ENCODE measurements at places on chromosomes 1 and 21.
A peak's percentile ranks its signal among the peaks of the same experiment; 100 is the strongest.

DNA sequence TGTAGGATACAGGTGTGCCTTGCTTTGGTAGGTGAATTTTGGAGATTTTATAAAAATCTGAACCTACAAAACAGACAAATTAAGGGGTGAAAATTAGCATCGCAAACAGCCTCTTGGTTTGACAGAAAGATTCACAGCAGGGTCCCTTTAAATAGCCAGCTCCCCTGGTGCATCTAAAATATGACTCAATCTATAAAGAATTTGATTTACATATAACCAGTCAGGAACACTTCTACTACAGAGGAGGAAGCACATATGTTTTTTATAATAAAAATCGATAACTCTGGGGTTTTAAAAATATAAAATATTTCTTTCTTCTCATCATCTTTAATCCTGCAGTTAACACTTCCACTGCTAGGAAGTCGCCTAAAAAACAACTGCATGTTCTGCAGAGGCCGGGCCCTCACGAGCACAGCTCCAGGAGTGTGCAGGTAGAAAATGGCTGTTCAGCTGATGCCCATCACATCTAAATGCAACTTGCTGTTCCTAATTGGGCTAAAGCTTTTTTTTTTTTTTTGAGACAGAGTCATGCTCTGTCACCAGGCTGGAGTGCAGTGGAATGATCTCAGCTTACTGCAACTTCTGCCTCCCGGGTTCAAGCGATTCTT, 203.4 kb downstream of the HS2ST1 start:
- DNase-seq, result no peak

GRCh38 chr1:63595435-63595834, 2.2 kb downstream of the PGM1 start:
- no peak for DNase-seq

DNA sequence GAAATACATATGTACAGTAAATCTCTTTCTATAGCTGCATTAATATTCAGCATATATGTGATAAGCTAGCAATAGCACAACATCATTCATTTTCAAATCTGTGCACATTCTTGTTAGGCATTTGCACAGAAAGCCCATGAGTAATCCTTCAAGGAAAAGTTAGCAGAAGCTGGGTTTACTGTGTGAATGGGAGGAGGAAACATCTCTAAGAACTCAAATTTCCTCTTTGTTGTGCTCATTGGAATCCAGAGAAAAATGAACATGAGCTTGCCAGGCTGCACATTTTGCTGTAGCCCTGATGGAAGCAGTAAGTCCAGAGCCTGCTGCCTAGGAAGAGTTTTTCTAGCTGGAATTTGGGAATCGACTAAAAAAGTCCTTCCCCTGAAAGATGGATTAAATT, 214.2 kb upstream of the FOXD3 start:
- no peak for DNase-seq

- DNase-seq, result no peak
Observed at GRCh38 chr21:27047658-27048314, 80.9 kb upstream of the ADAMTS5 start.

GRCh38 chr1:153386500-153386901, 4.4 kb downstream of the S100A8 start:
- DNase-seq, result no peak

DNA sequence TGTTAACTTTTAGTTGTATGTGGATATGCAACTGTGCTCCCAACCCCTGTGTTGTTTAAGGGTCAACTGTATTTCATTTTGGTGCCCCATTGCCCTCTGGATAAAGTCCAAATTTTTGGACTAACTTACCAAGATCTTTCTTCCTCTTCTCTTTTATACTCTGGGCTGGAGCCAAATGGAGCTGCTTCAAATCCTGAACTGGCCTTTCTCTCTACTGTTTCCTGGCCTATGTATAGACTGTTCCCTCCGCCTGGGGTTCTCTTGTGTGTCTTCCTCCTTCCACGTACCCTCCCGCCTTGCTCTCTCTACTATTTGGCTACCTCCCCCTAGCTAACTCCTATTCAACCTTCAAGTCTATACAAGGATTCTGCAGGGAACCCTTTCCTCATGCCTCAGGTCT, 8.4 kb upstream of the CDC14A start:
- DNase-seq, result no peak

GRCh38 chr1:85604298-85604997, 23.9 kb downstream of the CCN1 start:
- DNase-seq, result no peak

GRCh38 chr1:1314237-1314586, 5.8 kb downstream of the PUSL1 start:
- DNase-seq, result no peak

DNA sequence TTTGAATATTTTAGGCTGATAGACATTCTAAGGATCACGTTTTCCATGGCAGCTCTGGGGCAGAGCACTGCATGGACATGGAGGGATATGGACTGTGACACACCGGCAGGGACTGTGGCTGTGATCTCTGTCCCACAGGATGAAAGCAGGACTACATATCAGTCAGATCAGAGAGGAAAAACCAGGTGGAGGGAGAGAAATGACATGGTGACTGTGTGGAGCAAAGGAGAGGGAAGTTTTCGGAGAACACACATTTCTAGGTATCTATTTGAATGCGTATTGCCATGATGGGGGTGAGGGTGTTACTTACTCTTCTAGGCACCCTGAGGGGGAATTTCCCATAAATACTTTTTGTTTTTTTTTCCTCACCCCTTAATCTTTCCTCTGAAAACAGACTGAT, 3.2 kb upstream of the CD1C start:
- no peak for DNase-seq

GRCh38 chr1:57986432-57986831, 560.1 kb downstream of the OMA1 start:
- DNase-seq, result no peak

- DNase-seq, result no peak
Observed at GRCh38 chr1:204709960-204710912, 24.7 kb upstream of the LRRN2 start.

DNA sequence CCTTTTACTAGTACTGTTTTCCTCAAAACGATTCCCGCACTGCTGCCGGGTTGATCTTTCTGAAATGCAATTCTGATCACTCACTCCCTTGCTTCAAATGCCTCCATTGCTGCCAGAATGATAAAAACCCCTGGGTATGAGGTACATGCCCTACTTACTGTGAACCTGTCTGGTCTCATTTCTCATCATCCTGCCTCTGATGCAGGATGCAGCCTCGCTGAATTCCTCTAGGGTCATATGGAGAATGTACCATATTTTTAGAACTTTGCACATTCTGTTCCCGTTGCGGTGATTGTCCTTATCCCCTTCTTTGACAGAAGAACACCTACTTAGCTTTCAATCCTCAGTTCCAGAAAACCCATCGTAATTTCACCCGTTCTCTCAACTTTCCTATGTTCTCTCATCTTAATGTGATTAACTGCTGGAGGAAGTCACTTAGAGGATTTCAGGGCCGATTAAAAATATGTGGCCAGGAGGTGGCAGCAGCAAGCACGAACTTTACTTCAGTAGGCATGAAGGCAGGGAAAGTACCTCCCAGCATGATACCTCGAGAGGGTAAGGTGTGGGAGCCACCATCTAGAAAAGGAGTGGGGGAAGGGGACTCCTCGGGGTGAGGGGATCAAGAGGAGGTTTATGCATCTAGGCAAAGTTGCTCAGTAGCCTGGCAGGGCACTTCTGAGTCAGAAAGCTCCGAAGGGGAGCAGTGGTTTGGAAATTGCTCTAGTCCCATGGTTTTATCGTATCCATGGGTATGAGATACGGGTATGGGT, 361.5 kb upstream of the ZP4 start:
- peak; percentile 46 for DNase-seq

DNA sequence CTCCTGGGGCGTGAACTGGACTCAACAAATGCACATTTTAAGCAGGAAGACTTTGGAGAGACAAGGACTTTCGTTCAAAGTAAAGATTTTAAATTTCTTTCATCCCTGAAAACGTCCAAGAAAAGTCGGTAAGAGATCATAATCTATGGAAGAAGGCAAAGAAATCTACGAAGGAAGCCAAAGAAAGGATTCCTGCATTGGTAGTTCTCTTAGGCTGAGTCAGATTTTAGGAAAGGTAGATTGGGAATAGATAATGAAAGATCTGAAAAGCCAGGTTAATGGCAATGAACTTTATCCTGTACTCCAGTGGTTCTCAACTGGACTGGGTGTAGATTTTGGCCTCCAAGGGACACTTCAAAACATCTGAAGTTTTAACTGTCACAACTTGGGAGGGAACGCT, 2.4 kb downstream of the IFT25 start:
- no peak for DNase-seq

DNA sequence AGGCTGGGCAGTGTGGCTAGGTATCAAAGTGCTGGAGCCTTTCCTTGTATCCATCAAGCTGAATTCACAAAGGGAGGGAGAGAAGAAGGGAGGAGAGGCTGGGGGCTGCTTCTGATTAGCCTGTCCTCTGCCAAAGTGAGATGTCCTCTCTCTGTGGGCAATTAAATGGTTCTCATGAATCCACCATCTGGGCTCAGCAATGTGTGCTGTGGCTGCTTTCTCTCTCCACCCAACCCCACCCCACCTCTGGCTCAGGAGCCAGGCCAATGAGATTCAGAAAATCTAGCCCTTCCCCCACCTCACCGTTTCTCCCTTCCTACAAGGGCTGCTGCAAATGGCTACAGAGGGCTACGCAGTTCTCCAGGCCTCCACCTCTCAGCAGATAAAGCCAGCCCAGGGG, 154.6 kb downstream of the TENT5C start:
- DNase-seq, result no peak

DNA sequence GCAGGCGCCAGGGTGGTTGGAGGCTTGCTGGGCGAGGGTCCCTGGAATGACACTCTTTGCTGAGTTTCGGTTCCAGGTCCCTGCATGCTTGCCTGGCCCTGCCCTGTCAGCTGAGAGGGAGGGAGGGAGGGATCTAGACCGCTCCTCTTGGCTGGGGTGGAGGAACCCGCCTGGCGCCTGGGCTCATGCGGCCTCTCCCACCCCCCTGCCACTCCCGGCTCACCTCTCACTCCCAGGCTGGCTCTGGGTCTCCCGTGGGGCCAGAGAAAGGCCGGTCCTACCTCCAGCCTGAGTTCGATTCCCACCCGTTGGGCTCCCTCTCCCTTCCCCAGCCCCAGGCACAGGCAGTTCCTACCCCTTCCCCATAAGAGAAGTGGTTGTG, 19.0 kb upstream of the IFNLR1 start:
- DNase-seq, result no peak

- DNase-seq, result no peak
Observed at GRCh38 chr1:180581635-180582039, 22.9 kb downstream of the OVAAL start.

- no peak for DNase-seq
Observed at GRCh38 chr21:41681348-41681801, 85.5 kb downstream of the RIPK4 start.

DNA sequence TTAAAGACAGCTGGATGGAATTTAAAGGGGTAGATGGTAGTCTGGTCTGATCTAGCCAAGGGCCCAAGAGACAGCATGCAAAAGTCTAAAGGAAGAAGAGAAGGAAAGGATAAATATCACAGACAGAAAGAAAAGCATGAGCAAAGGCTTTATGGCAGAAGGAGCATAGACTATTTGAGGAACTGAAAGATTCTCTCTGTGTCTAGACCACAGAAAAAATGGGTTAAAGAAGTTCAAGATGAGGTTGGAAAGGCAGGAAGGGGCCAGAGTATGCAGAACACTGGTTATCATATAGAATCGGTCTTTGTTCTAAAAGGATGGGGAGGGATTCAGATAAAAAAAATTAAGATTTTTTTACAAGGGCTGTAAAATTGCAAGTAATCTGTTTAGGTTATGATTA, 136.8 kb upstream of the SGIP1 start:
- DNase-seq, result no peak

- DNase-seq, result no peak
Observed at GRCh38 chr1:119882132-119883049, 13.9 kb downstream of the ADAM30 start.

DNA sequence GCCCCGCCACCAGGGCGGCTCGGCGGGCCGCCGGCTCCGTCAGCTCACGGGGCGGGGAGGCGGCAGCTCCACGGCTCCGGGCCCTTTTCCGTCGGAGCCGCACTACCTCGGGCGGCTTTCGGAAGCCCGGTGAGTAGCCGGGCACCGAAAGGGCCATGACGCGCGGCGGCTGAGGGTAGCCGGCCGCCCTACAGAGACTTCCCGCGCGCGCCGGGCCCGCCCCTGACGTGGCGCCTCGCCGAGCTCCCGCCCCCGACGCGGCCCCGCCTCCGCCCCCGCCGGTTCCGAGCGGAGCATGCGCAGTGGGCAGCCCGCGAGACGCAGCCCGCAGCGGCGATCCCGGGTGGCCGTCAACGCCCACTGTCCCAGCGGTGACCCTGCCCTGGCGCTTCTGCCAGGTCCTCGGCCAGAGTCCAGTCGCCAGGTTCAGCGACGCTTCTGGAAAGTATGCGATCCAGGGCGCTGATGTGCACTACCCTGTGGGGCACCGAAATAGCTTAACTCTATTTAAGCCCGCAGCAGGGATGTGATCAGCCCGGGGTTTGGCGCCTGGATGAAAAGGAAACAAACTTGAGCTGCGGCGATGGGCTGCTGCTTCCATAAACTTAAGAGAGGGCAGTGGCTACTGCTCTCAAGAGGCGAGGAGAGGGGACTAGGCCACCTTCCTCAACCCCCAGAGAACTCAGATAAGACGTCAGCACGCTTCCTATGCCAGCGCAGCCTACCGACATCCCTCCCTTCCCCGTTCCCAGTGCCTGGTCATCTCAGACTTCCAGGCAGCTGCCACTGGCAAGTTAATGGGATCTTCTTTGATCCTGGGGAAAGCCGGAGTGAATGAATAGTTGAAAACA, at the start of gene DONSON:
DONSON (minus strand) TSS at position 200 of the 851 bp plus-strand sequence; CDS start at position 157, 43 bp downstream.
- DNase-seq, result peak; percentile 68

DNA sequence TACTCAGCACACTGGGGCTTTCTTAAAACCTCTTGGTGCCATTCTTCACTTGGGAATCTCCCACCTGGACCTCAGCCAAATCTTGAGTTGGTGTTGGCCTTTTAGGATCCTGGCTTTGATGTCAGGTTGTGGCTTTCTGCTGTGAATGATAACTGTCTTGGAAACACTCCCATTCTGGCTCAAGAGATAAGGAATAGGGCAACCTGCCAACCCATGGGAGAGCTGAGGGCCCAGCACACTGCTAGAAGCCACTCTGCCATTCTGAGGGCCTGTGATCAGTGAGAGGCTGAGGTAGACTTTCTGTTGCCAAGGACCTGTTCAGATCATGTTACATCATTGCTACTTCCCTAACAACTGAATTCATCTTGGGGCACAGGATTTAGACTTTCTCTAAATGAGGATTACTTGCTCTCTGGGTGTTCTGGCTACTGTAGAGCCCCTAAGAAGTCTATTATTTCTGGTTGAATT, 45.8 kb downstream of the TTC39A start:
- peak; percentile 55 for DNase-seq

GRCh38 chr1:60213253-60213652, 139.7 kb upstream of the C1orf87 start:
- DNase-seq, result no peak

All from HS-27A (cell line).